Mesothelial cell of epicardium (in vitro differentiated cells): ENCODE measurements at places on chromosomes 6 and 20.

GRCh38 chr6:107272246-107272645 is 156.9 kb upstream of the BEND3 start:
- no peak for DNase-seq

DNA sequence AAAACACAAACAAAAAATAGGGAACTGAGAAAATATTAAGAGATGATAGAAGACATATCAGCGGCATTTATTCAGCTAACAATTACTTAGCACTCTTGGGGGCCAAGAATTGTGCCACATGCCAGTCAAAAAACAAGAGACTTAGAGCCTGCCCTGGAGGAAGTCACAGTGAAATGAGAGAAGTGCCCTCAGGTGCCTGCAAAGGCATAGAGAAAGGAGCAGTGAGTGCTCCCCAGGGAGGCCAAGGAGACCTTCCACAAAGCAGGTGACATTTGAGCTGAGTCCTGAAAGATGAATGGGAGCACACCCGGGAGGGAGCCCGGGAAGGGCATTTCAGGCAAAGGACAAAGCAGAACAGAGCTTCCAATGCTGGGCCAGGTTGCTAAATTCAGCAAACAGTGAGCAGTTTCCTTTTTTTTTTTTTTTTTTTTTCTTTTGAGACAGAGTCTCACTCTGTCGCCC is 184.7 kb upstream of the JARID2 start:
- no peak for DNase-seq

GRCh38 chr6:40977085-40977484 is 61.9 kb downstream of the UNC5CL start:
- DNase-seq: no peak

DNA sequence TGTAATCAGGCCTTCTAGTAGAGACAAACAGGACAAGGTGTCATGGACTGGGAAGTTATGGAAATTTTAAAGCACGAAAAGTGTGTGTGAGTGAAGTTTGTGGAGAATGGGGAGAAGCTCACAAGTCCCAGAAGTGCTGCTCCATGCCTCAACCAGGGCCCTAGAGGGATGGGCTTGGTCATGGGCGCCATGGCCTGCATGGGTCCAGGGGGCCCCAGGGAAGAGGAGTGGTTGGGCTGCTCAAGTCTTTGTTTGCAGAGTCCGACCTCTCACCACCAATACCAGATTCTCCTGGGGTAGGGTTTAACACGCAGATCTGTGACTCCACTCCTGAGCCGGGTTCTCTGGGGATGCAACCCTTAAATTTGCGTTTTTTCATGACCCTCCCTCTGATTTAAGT is 88.4 kb downstream of the FAM120B start:
- no peak for DNase-seq

DNA sequence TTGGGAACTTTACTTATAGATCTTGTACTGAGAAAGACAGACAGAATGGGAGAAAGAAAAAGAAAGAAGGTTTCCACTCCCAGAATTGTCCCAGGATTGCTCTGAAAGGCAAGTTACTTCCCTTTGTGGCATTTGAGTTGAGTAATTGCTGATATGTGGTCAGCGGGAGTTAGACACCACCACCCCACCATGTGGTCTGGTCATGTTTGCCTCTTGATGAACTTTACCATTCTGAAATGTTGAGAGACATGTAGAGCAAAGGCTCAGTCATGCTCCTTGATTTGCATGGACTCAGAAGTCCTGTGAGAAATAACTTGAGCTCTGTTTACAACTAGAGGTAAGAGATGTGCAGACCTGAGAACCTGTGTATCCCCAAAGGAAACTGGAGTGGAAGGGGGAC is 17.1 kb downstream of the TCF21 start:
- no peak for DNase-seq

DNA sequence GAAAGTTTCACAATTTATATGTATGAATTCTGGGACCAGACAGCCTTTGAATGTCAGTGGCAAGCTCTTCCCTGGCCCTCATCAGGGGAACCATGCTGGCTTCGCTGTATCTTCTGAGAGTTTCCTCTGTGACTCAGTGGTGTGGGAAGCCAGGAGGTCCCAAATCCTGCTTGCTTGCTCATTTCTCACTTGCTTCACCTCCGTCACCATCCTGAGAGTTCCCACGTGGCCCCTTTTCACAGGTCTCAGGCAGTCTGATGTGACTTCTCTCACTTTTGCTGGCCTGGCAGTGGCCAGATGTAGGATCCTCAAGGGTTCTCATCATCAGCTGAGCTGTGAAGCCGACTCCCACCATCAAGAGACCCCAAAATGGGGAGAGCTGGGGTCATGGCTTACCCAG is 28.4 kb upstream of the RIN2 start:
- no peak for DNase-seq

- DNase-seq: no peak
These were observed 7.1 kb upstream of the MTG2 start for GRCh38 chr20:62175711-62176110.

- DNase-seq: no peak
These were observed 84.2 kb upstream of the BMP2 start for GRCh38 chr20:6683021-6683977.

GRCh38 chr6:11018225-11018624 is 25.9 kb downstream of the ELOVL2 start:
- DNase-seq: no peak
